ENCODE measurements at places on chromosomes 7 and 10.

DNA sequence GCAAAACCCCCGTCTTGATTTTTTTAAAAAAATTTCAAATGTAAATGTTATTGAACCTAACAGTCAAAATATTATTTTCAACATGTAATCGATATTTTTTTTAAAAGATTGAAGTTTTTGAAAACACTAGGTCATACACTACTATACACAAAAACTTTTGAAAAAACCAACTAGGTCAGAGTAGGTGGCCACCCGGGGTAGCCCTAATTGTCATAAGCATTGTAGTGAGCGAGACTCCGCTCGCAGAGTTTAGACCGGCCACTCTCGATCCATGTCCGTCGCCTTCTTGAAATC, 417 bp downstream of the RFC2 start:
- DNase-seq = no peak

GRCh38 chr10:7606951-7607404, 59.8 kb downstream of the ITIH5 start:
- no peak for DNase-seq

GRCh38 chr10:1398626-1399410, 338.5 kb downstream of the ADARB2 start:
- DNase-seq = no peak

- DNase-seq = no peak
These were observed 146.7 kb downstream of the DNAJB6 start for GRCh38 chr7:157483515-157483914.

- no peak for DNase-seq
These were observed 70.2 kb downstream of the EVX1 start for GRCh38 chr7:27312820-27313219.

DNA sequence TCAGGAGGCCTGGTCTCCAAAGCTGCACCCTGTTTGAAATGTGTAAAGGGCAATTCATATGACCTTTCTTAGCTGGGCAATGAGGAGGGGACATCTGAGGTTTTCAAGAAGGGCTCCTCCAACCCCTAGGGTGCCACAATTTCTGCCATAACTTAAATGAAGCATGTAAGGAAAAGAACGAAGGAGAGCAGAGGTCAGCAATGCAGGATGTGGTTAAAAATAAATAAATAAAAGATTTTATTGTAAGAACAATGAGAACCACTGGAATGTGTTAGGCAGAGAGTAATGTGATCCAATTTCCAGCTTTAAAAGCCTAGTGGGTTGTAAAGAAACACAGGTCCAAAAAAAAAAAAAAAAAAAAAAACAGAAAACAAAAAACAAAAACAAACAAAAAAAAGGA, 673.1 kb downstream of the TNS3 start:
- DNase-seq = no peak

DNA sequence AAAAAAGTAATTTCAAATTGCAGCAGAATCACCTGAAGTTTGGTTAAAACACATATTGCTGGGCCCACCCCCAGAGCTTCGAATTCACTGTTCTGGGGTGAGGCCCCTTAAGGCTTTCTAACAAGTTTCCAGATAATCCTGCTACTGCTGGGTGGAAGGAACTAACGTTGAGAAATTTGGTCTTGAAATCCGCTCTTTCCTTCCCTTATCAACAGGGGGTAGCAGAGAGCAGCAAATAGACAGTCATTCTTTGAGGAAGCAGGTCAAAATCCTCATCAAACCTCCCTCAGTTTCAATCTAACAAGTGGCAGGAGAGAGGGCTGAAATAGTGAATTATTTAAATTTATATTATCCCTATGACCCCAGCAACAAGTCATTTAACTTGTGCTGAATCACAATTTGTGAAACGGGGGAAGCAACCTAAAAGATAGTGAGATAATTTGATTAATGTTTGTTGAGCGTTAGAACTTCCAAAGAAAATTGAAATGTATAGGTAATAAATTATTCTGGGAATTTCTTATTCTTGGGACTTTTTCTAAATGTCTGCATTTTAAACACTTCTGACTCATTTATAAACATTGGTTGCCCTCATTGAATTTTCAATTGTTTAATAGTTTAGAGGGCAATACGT, 21.7 kb upstream of the MALSU1 start:
- no peak for DNase-seq

- no peak for DNase-seq
These were observed 40.2 kb downstream of the GPR85 start for GRCh38 chr7:113046453-113046852.

GRCh38 chr10:27437775-27438174, 66.3 kb upstream of the RAB18 start:
- DNase-seq = no peak

DNA sequence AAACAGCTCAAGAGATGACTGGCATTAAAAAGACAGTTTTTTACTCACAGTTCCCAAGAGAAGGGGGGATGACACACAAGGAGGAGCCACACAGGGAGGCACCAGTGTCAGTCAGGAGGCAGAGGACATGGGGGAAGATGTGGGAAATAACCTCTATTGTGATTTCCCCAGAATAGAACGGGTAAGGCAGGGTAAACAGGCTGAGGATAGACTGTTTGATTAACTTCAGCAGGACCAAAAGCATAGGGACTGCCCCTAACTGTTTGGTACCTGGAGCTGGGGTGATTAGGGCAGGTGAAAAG, 60.7 kb downstream of the RAPGEF5 start:
- DNase-seq = no peak

DNA sequence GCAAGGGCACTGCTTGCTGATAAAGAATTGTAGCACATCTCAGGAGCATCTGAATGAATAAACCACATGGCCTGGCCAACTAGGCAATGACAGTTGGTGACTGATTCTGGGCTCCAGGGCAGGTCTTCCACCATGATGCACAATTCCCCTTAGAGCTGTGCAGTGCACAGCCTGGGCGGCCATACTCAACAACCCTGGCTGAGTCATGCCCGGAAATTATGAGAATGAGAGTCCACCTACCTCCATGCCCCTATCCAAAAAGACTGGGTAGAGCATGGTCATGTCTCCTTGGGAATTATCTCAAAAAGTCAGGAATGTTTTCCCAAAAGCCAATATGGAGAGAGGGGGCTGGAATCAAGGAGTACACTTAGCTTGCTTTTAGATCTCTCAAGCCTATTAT, 425.6 kb downstream of the PLXNA4 start:
- no peak for DNase-seq

DNA sequence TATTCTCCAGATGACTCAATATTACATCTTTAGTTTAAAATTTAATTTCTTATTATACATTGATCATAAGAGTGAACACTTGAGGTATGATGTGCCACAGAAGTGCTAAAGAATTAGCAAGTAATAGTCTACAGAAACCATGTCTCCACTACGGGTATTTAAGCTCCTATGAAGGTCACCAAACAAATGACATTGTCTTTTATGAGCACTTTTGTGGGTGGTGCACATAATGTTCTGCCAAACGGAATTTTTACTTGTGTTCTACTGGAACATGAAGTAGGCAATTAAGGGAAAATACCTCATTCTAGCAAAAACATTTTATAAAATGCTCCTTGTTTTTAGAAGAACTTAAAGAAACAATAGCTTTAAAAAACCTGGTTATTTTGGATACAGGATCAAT, 27.4 kb upstream of the CUBN start:
- DNase-seq = no peak

GRCh38 chr7:84647797-84648757, 453.5 kb upstream of the SEMA3A start:
- no peak for DNase-seq

GRCh38 chr10:30309403-30309802, 39.7 kb downstream of the MTPAP start:
- no peak for DNase-seq

- no peak for DNase-seq
These were observed 497.4 kb downstream of the RPS24 start for GRCh38 chr10:78531088-78531487.

DNA sequence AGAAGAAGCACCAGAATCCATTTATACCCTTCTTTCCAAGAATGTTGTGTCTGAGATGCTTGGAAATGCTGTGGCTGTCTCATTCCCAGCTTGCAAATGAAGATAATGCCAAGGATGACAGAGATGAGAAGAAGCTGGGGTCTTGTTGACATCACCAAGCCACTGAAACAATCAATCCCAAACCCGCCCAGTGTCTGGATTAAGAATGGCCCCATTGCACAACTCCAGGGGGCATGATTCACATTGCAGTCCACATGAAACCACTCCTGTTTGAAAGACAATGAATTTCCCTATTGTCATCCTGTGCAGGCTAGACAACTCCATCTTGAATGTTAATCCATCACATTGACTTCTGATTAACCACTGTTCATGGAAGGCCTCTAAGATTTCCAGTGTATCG, 28.6 kb downstream of the SORBS1 start:
- DNase-seq = no peak

DNA sequence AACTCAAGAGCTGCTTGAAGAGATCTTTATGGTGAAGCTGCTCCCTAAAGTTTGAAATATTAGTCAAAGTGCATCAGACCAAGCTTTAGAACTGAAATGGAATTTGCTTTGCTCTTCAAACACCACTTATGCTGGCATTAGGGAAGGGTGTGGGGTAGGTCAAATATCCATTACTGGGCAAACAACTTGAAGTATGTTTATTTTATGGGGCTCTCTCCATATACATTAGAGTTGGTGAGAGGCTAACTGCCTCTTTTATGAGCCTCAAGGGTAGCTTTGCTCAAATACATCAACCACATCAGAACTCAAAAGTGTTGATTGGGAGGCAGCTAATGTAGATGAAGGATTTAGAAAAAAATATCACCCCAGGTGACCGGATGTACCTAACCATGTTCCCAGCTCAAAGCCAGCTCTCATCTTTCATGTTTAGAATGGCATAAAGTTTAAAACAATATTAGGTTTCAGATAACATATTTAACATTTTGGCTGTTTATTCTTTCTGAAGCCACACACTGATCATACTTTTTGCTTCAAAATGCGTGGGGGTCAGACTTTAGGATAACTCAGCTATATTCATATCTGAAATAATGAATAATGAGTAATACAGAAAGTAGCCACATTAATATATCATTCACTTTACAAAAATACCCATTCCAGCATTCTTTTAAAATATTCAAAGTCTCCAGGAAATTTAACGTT, 318.6 kb downstream of the PTEN start:
- no peak for DNase-seq

- no peak for DNase-seq
These were observed 1.3 kb upstream of the RET start for GRCh38 chr10:43075612-43076003.

- DNase-seq = no peak
These were observed 136.4 kb downstream of the OAT start for GRCh38 chr10:124282326-124282725.

GRCh38 chr10:15262036-15262713, 93.7 kb upstream of the NMT2 start:
- DNase-seq = no peak

Measured in stimulated activated CD4-positive, alpha-beta T cell treated with anti-CD3 and anti-CD28 coated beads, Interleukin-4, amount 100 ng/mL, for 1 hour (primary cell).